ENCODE measurements at places on chromosomes 6 and 20. TPM values are rescaled to one million over a fixed set of nuclear protein-coding genes. Genes with fewer than 3 reads are reported as not detected.
A peak's percentile ranks its signal among the peaks of the same experiment; 100 is the strongest.

The ZBP1 gene
- polyA plus RNA-seq, result not detected

DNA sequence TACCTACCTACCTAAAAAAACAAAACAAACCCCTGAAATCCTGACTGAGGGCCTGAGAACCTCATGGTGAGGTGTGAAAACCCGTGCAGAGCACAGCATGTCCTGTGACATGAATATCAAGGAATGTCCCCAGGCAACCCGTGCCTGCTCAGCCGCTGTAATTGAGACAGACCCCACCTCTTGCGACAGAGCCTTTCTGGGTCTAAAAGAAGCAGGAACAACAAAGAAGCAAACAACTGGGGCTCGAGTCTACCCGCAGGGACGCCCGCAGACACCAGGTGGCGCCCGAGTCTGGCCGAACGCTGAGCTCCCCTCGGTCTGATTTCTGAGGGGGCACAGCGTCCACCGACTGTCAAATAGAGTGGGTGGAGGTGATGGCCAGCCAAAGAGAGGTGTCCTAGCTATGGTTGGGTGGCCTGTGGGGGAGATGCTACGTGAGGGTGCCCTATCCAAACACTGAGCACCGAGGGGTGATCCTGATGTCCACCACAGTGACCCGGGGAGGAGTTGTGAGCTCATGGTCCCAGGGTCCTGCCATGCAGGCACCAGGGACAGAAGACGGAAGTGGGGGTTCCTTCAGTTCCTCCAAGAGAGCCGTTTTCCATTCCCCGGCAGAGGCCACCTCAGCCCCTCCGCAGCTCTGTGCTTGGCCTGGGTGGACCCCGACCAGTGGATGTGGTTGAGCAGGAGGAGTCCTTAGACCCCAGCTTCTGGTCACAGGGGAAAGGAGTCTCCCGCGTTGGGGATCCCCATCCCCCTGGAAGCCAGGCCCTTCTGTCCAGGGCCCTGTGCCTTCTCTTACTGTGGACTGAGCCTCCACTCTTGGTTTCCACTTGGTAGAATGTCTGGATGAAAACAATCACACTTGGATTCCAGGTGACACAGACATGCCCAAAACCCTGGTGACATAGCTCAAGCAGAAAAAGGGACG is 268.2 kb downstream of the CDC5L start:
- H3K27me3 ChIP-seq, result no peaks in the 10 kb centered on the region
- peak; percentile 79 for DNase-seq
- peak overlapping the region; percentile 44 for H3K4me3 ChIP-seq
- no peaks in the 10 kb centered on the region for H3K36me3 ChIP-seq

- peak overlapping the region; percentile 43 for H3K4me3 ChIP-seq
- no peaks in the 10 kb centered on the region for H3K27me3 ChIP-seq
- peak overlapping the region; percentile 95 for H3K27ac ChIP-seq
- H3K4me1 ChIP-seq, result peaks cover 38% of the 10 kb centered on the region
- DNase-seq, result no peak
Observed at GRCh38 chr20:31713312-31714273, 9.1 kb downstream of the BCL2L1 start.

DNA sequence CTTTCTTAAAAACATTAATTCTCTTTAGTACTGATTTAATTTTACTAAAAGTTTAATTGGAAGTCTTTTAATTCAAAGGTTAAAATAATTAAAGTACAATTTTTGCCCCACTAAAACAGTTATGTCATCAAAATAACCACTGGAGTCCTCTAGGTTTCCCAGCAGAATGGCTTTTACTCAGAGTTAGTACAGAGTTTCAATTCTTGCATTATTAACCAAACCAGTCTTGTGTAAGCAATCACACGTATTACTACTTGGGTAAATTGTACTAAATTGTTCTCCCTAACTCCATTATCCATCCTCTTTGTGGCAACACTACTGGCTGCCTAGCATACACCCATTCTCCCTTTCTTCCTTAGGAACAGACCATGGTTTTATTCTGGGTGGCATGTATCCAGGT is 36.9 kb downstream of the CDK19 start:
- no peak for DNase-seq
- H3K4me1 ChIP-seq, result peaks cover 3% of the 10 kb centered on the region
- H3K27ac ChIP-seq, result no peak overlapping the region
- H3K36me3 ChIP-seq, result no peaks in the 10 kb centered on the region

The GHRH gene
- not detected for polyA plus RNA-seq

The STX11 gene
- polyA plus RNA-seq, result 0.15 TPM

GRCh38 chr6:118639054-118639964 is 12.1 kb downstream of the CEP85L start:
- H3K27ac ChIP-seq, result no peak overlapping the region
- no peaks in the 10 kb centered on the region for H3K4me1 ChIP-seq
- no peak for DNase-seq

DNA sequence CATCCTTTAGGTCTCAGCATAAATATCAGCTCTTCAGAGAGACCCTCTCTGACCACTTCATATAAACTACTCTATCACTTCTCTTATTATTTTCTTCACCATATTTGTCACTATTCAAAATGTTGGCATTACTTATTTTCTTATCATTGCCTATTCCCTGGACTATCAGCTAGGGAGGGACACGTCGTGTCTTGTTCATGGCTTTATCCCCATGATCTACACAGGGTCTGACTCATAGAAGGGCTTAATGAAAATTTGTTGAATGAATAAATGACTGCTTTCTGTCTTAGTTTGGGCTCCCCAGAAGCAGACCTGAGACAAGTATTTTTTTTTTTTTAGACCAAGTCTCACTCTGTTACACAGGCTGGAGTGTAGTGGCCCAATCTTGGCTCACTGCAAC is 3.0 kb upstream of the CDK5RAP1 start:
- no peak for DNase-seq
- H3K27ac ChIP-seq, result no peak overlapping the region
- H3K4me1 ChIP-seq, result peaks cover 7% of the 10 kb centered on the region
- H3K36me3 ChIP-seq, result peaks cover 4% of the 10 kb centered on the region
- H3K27me3 ChIP-seq, result no peaks in the 10 kb centered on the region

GRCh38 chr6:84774157-84774984 is 10.0 kb upstream of the TBX18 start:
- no peak overlapping the region for H3K27ac ChIP-seq
- no peaks in the 10 kb centered on the region for H3K4me1 ChIP-seq
- no peaks in the 10 kb centered on the region for H3K36me3 ChIP-seq
- DNase-seq, result peak; percentile 79

GRCh38 chr6:70884074-70884983 is 72.5 kb downstream of the B3GAT2 start:
- no peaks in the 10 kb centered on the region for H3K27me3 ChIP-seq
- no peaks in the 10 kb centered on the region for H3K36me3 ChIP-seq
- H3K4me1 ChIP-seq, result no peaks in the 10 kb centered on the region

- no peaks in the 10 kb centered on the region for H3K27me3 ChIP-seq
- no peaks in the 10 kb centered on the region for H3K36me3 ChIP-seq
- H3K27ac ChIP-seq, result no peak overlapping the region
Observed at GRCh38 chr20:44405785-44406571, 50.5 kb downstream of the HNF4A start.

DNA sequence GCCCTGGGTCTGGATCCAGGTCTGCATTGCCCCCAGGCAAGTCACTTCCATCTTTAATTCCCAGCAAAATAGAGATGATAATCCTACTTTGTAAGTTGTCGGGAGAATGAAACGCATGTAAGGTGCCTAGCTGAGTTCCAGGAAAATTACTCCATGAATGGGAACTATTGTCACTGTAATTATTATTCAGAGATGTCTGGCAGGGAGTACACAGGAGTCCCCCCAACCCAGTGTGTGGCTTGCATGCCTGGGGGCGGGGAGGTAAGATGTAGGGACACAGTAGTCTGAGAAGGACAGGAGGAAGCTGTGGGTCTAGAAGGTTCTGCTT is 85.4 kb downstream of the CD40 start:
- no peaks in the 10 kb centered on the region for H3K4me1 ChIP-seq
- no peaks in the 10 kb centered on the region for H3K27me3 ChIP-seq
- H3K4me3 ChIP-seq, result no peak overlapping the region
- DNase-seq, result no peak
- no peaks in the 10 kb centered on the region for H3K36me3 ChIP-seq

- no peak overlapping the region for H3K4me3 ChIP-seq
- no peaks in the 10 kb centered on the region for H3K36me3 ChIP-seq
- no peak for DNase-seq
- H3K27ac ChIP-seq, result no peak overlapping the region
- no peaks in the 10 kb centered on the region for H3K27me3 ChIP-seq
Observed at GRCh38 chr6:120320481-120321162, 971.1 kb upstream of the MAN1A1 start.

GRCh38 chr6:163745536-163746400 is 331.2 kb downstream of the QKI start:
- H3K4me1 ChIP-seq, result no peaks in the 10 kb centered on the region
- H3K27me3 ChIP-seq, result no peaks in the 10 kb centered on the region
- H3K36me3 ChIP-seq, result no peaks in the 10 kb centered on the region
- H3K27ac ChIP-seq, result no peak overlapping the region

The GPSM3 gene
- polyA plus RNA-seq, result 1.9 TPM

DNA sequence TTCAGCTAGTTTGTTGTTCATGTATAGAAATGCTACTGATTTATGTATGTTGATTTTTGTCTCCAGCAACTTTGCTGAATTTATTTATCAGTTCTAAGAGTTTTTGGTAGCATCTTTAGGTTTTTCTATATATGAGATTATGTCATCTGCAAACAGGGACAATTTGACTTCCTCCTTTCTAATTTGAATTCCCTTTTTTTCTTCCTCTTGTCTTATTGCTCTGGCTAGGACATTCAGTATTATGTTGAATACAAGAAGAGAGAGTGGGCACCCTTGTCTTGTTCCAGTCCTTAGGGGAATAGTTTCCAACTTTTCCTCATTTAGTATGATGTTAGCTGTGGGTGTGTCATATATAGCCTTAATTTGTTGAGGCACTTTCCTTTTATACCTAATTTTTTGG is 58.2 kb downstream of the CDH26 start:
- no peak overlapping the region for H3K27ac ChIP-seq
- no peaks in the 10 kb centered on the region for H3K27me3 ChIP-seq
- H3K4me1 ChIP-seq, result no peaks in the 10 kb centered on the region
- H3K36me3 ChIP-seq, result no peaks in the 10 kb centered on the region
- no peak for DNase-seq

- DNase-seq, result no peak
- no peaks in the 10 kb centered on the region for H3K27me3 ChIP-seq
- no peak overlapping the region for H3K4me3 ChIP-seq
Observed at GRCh38 chr6:113998811-113999210, 27.9 kb upstream of the HDAC2 start.

DNA sequence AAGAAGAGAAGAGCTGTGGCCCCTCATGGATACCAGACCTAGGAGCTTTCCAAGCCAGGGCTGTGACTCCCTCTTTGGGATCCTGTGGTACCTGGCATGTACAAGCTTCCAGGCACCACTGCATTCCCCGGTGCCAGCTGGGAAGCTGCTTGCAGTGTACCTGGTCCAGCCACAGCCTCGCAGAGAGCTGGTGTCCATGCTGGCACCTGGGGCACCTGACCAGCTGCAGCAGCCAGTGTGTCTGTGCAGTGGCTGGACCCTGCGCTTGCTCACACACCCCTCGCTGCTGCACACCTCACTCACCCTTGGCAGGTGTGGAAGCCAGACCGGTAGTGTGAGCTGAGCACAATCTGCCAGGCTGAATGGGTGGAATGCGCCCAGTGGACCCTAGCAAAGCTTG is 190.9 kb upstream of the MAN1A1 start:
- H3K36me3 ChIP-seq, result no peaks in the 10 kb centered on the region
- no peaks in the 10 kb centered on the region for H3K27me3 ChIP-seq
- peaks cover 9% of the 10 kb centered on the region for H3K4me1 ChIP-seq
- H3K4me3 ChIP-seq, result no peak overlapping the region

The CST2 gene
- not detected for polyA plus RNA-seq

- H3K4me1 ChIP-seq, result peaks cover 2% of the 10 kb centered on the region
- no peak overlapping the region for H3K27ac ChIP-seq
- H3K27me3 ChIP-seq, result no peaks in the 10 kb centered on the region
- no peaks in the 10 kb centered on the region for H3K36me3 ChIP-seq
Observed at GRCh38 chr6:6723361-6723760, 134.8 kb downstream of the LY86 start.

GRCh38 chr6:29864037-29864810 is 36.6 kb downstream of the HLA-G start:
- DNase-seq, result no peak
- no peak overlapping the region for H3K4me3 ChIP-seq
- no peaks in the 10 kb centered on the region for H3K4me1 ChIP-seq
- no peak overlapping the region for H3K27ac ChIP-seq

- no peaks in the 10 kb centered on the region for H3K36me3 ChIP-seq
- no peak overlapping the region for H3K4me3 ChIP-seq
- no peak overlapping the region for H3K27ac ChIP-seq
- H3K4me1 ChIP-seq, result no peaks in the 10 kb centered on the region
Observed at GRCh38 chr6:148750838-148751792, 4.3 kb downstream of the UST start.

The PPP1R16B gene
- 0.91 TPM for polyA plus RNA-seq

DNA sequence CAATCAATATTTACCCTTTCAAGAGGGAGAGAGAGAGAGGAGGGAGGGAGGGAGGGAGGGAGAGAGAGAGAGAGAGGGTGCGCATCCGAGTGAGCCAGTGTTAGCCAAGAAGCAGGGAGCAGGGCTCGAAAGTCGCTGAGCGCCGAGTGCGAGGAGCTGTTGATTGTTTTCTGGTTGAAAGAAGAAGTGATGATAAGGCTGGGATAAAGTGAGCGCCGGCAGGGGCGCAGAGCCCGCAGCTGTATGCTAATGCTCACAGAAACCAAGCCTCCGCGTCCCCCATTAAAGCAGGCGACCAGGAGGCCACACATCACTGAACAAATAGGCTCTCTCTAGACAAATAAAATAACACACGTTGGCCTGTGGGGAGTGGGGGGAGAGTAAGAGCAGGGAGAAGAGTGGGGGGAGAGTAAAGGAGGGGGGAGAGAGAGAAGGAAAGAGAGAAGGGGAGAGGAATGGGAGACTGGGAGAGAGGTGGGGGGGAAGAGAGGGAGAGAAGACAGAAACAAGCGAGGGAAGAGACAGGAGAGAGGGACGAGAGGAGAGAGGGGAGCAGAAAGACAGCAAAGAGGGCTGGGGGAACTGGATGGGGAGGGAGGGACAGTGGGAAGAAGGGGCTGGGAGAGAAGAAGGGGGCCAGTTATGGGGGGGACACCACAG is 5.0 kb upstream of the INSM1 start:
- no peaks in the 10 kb centered on the region for H3K4me1 ChIP-seq
- no peak overlapping the region for H3K27ac ChIP-seq
- peak; percentile 38 for DNase-seq
- H3K36me3 ChIP-seq, result no peaks in the 10 kb centered on the region
- H3K27me3 ChIP-seq, result peaks cover 65% of the 10 kb centered on the region

DNA sequence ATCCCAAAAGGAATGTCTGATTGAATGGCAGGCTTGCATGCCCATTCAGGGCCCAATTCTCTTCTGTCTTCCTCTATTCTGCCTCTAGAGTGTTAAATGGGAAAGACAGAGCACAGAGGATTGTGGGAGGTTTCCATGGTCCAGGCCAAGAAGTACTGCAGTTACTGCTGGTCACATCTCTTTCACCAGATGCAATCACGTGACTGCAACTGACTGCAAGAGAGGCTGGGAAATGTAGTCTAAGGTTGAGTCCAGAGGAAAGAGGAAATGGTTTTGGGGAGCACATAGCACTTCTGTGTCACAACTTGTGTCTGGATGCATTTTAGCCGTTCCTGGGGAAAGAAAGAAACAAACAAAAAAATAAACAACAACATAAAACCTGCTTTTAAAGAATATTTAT is 336.4 kb upstream of the BTBD3 start:
- H3K36me3 ChIP-seq, result no peaks in the 10 kb centered on the region
- no peaks in the 10 kb centered on the region for H3K27me3 ChIP-seq
- H3K4me3 ChIP-seq, result no peak overlapping the region
- H3K4me1 ChIP-seq, result no peaks in the 10 kb centered on the region

The THBD gene
- polyA plus RNA-seq, result 0.13 TPM

The AAR2 gene
- 23.4 TPM for polyA plus RNA-seq

The LRFN2 gene
- polyA plus RNA-seq, result 0.02 TPM
